ENCODE measurements at places on chromosomes 13 and 19.

DNA sequence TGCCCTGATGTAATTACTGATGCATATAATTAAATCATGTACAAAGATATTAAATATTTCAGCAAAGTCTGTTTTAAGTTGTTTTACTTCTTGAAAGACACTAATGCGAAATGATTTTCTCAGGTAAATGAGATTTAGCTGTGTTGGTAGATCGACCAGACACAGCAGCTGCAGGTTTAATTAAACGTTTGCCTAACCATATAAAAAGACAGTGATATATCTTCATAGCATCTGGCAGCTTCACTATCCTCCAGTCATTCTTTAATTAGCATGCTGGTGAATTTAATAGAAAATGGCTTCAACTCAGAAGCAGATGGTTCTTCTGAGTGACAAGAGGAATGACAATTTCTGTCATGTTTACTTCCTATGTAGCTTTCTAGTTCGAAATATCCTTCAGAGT lies 69.3 kb downstream of the NHLRC3 start:
- DNase-seq = no peak

- no peak for DNase-seq
Observed at GRCh38 chr13:41916173-41916954, 44.5 kb downstream of the VWA8 start.

GRCh38 chr19:7415163-7415856 lies 66.6 kb downstream of the ARHGEF18 start:
- DNase-seq = no peak

GRCh38 chr13:94620286-94620896 lies 18.7 kb downstream of the GPR180 start:
- peak; percentile 39 for DNase-seq

DNA sequence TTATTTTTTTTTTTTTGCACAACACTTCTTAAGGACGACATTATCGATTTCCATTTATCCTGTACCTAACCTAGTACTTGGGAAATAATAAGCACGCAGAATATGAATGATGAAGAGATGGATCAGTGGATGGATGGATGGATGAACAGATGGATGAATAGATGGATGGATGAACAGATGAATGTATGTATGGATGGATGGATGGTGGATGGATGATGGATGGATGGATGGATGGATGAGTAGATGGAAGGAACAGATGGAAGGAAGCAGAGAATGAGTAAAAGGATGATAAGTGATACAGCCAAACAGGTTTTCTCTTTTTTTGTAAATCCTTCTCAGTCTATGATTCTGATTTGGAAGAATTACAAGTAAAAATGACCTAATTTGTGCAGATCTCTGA lies 166.9 kb downstream of the COL4A1 start:
- DNase-seq = no peak

DNA sequence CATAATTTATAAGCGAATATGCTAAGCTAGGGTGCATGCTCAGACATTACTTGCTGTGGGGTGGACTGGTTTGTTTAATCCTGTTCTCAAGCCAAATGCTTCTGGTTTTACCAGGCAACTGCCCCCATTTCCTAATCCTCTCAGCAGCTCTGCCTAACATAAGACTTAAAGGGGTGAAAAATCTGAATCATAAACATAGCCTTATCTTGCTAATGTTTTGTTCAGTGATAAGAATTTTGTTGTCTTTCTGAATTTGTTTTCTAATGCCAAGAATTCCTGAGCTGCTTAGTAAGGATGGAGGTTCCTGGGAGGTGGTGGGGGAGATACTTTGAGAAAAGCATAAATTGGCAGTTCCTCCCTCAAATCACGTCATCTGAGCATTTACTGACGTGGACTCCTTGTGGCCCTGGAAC lies 42.7 kb downstream of the ING1 start:
- DNase-seq = no peak

DNA sequence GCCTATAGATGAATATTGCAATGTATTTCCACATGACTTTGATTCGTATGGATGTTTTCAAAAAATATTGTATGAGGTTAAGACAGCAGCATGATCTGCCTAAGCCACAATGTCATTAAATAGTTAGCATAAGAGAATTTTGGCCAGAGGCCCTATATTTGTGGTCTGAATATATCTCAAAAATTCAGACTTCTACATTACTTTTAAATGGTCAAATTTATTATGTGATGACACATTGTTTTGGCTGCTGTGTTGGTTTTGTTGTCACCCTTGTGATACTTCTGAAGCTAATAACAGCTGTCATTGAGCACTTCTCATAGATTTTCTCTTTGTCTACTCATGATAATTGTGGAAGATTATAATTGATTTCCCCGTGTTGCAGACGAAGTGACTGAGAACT lies 288.2 kb downstream of the MYO16 start:
- no peak for DNase-seq

DNA sequence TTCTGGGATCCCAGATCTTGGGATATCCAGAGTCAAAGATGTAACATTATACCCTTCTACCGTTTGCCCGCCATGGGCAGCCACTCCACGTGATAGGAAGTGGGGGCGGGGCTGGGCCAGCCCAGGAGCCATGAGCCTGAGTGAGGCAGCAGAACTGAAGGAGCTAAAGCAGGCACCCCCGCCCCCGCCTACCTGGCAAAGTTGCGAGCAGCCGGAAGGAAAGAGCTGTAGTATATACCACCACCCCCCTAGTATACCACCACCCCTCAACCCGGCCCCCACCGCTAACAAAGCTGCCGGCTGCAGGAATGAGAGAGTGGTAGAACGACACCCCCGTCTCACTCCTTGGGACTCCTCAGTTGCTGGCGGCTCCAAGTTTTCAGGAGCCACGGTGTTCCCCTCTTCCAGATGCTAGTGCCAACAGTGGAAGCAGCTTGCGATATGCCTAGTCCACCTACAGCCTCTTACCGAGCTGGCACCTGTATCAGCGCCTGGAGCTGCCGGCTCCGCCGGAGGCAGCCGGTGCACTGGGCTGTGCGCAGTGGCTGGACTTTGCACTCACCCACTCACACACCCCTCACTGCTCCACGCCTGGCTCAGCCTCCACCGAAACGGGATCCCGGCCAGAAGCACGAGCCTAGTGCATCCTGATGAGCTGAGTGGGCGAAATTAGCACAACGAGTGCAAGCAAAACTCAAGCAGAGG lies 230.7 kb upstream of the PRR20A start:
- no peak for DNase-seq

DNA sequence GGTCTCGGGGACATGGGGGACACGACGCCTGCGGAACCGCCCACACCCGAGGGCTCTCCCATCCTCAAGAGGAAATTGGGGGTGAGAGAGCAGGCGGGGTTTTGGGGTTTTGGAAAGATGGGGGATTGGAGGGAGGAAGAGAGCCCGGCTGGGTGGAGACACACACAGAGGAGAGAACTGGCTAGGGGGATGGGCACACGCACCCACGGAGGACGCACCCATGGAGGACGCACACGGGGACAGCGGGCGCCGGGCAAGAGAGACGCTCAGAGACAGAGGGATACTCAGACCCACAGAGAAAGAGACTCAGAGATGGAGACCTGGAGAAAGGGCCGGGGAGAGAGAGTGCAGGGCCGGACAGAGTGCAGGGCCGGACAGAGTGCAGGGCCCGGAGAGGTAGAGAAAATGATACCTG lies 52.1 kb downstream of the MAP4K1 start:
- DNase-seq = no peak

DNA sequence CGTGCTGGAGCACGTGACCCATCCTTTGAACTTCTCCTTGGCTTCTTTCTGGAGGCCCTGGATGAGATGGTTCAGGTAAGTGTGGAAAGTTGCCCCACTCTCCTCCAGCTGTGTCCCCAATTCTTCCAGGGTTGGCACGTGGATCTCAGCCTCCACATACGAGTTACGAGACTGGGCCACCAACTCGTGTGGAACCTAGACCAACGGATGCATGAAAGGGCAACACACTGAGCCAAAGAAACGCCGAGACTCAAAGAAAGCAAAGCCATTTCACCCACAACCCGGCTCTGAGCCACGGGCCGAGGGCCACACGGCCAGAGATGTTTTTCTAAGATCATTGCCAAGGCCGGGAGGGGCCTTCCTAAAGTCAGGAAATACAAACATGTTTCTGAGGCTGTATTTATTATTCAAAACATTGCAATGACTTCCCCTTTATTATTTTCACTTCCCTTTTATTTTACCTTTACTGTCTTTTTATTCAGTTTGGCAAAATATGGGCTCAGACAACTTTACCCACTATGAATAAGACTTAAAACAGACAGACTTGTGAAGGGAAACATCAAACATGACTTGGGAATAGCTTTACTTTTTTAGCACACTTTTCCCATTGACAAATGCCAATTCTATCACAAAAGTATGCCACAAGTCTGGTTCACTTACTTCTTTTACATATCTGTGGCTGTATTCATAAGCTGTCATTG lies 94.6 kb downstream of the KL start:
- no peak for DNase-seq

GRCh38 chr19:6241680-6242377 lies 37.9 kb downstream of the MLLT1 start:
- DNase-seq = no peak

DNA sequence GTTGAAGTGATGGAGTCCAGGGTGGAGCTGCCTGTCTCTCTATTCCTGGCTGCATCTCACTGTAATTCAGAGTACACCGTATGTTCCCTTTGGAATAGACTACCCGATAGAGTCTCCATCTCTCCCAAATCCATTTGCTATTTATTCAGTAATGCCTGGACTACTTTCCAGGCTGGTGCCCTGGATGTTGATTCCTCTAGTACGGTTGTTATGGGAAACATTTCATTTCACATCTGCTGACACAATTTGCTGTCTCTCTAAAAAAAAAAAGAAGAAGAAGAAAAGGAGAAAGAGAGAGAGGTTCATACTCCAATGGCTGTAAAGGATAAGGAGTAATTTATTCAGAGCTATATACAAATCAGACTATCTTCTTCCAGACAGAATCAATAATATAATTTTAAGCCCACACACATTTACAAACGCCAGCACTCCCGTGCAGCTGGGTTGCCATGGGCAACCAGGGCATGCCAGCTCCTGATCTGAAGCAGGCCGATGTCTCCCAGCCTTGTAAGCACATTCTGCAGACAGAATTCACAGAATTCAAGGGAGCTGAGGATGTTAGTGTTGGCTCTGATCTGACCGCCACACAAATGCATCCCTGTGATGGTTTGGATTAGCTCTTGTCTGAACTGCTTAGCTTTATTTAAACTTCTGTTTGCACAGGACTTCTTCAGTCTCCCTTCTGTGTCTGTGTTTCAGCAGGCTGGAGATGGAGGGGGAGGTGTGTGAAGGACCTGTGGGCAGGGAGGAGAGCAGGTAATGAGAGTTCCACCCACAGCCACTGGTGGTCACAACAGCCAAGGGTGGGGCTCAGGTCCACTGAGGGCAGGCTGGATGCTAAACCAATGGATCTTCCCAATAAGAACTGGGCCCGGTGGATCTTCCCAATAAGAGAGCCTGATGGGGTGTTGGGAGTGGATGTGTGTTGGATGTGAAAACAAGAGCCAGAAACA lies 66.0 kb downstream of the TEX26 start:
- no peak for DNase-seq

- DNase-seq = no peak
Observed at GRCh38 chr19:15299568-15300409, 32.5 kb downstream of the BRD4 start.

GRCh38 chr13:64277097-64277496 lies 2861.4 kb upstream of the PCDH20 start:
- DNase-seq = no peak

DNA sequence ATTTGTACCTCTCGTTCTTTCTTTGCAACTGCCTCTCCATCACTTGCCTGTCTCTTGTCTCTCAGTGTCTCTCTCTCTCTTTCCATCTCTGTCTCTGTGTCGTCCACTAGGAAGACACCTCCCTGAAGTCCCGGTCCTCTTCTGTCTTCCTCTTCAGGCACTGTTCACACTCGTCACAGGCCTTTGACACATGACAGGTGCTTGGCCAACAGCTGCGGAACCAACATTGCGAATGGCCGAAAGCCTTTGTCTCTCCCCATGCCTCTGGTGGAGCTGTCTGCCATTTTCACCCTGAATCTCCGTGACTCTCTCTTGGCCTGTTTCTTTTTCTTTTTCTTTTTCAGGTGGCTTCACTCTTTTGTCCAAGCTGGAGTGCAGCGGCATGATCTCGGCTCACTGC lies 2.8 kb downstream of the HIPK4 start:
- DNase-seq = no peak

GRCh38 chr19:53581871-53582279 lies 43.9 kb downstream of the ZNF331 start:
- DNase-seq = no peak

GRCh38 chr13:110771194-110771593 lies 57.7 kb downstream of the ING1 start:
- DNase-seq = no peak

DNA sequence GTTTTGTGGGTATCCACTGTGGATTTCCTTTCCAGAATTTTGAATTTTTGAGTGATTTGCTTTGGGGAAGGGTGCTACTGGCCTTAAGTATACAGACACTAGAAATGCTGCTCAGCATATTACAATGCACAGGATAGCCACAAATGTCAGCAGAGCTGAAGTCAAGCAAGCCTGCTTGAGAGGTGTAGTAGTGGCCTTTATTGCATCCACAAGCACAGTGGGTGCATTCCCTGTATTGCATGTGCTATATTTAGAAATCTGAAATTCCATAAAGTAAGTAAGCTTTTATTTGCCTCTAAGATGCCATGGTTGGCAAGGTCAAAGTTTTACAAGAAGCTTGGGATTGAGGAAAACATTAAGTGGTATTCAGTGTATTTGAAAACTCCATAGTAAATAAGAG lies 79.5 kb upstream of the ZNF91 start:
- no peak for DNase-seq

- no peak for DNase-seq
Observed at GRCh38 chr13:24734950-24735349, 29.0 kb upstream of the RNF17 start.

GRCh38 chr19:4687396-4687795 lies 17.3 kb upstream of the MYDGF start:
- DNase-seq = no peak

DNA sequence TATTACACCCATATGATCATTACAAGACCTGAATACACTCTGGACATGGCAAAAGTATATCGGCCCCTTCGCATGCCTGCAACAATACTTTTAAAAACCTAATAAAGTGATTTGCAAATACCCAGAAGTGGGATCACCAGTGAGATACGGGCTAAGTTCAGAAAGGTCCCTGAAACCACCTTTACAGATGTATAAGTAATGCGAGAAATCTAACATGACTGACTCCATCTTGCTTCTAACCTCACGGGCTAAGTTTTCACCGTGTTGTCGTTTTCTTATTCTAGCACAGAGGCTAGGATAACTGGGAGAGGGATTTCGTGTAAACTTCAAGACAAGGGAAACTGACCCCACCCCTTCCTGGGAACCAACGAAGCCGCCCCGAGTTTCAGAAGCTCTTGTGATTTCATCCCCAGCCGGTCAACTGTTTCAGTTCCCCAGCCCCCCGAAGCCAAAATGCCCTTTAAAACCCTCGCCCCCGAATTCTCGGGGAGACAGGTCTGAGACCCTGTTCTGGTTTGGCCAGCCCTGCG lies 703 bp downstream of the NEK3 start:
- DNase-seq = no peak

- DNase-seq = no peak
Observed at GRCh38 chr13:114334305-114335053, 20.2 kb downstream of the CHAMP1 start.
